ENCODE measurements at places on chromosomes 5 and 9. TPM values are rescaled to one million over a fixed set of nuclear protein-coding genes. Genes with fewer than 3 reads are reported as not detected.

GPRIN1 gene
- 1.4 TPM for total RNA-seq

FGF10 gene
- not detected for total RNA-seq

FOXD4L3 gene
- total RNA-seq, result not detected

LCP2 gene
- total RNA-seq, result 162 TPM

WNT8A gene
- not detected for total RNA-seq

POLR1E gene
- total RNA-seq, result 77.2 TPM

SLC45A2 gene
- not detected for total RNA-seq

PAXX gene
- total RNA-seq, result 51.8 TPM

GIN1 gene
- 8.5 TPM for total RNA-seq

EIF4E1B gene
- total RNA-seq, result not detected

C5orf58 gene
- not detected for total RNA-seq

PHF24 gene
- total RNA-seq, result 1.00 TPM

ENTREP1 gene
- total RNA-seq, result not detected

PNPLA7 gene
- 6.8 TPM for total RNA-seq

OCLN gene
- total RNA-seq, result 0.62 TPM

TRPM3 gene
- not detected for total RNA-seq

PROB1 gene
- 4.6 TPM for total RNA-seq

SHISAL2B gene
- total RNA-seq, result not detected

TMEM171 gene
- not detected for total RNA-seq

ADAMTS13 gene
- 3.9 TPM for total RNA-seq

MPDZ gene
- total RNA-seq, result not detected

PCSK5 gene
- total RNA-seq, result 3.7 TPM

GFI1B gene
- total RNA-seq, result 0.12 TPM

EQTN gene
- total RNA-seq, result not detected

PDE4D gene
- 116 TPM for total RNA-seq

CER1 gene
- not detected for total RNA-seq

Data from activated T-cell treated with anti-CD3 and anti-CD28 coated beads, Interleukin-2, amount 50 U/mL, for 72 hours (primary cell).